IPS DF 19.7 (cell line): ENCODE measurements at places on chromosomes 5 and 9.
A peak's percentile ranks its signal among the peaks of the same experiment; 100 is the strongest.

GRCh38 chr5:177604116-177604521, 4.2 kb downstream of the B4GALT7 start:
- no peak for DNase-seq

DNA sequence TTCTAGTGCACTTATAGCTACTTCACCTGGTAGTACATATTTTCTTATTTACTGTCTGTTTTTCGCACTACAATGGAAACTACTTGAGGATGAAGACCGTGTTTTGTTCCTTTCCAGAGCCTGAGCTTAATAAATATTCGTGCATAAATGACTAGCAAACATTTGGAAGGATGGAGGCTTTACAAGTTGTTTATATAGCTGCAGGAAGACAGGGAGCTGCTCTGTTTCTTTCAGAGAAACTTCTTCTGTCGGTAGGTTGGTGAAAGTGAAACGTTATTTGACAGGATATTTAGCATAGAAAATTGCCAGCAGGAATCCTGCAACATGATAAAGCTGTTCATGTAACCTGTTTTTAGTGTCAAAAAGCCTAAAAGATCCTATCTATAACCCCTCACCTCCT, 210.6 kb downstream of the PCSK5 start:
- DNase-seq = no peak

DNA sequence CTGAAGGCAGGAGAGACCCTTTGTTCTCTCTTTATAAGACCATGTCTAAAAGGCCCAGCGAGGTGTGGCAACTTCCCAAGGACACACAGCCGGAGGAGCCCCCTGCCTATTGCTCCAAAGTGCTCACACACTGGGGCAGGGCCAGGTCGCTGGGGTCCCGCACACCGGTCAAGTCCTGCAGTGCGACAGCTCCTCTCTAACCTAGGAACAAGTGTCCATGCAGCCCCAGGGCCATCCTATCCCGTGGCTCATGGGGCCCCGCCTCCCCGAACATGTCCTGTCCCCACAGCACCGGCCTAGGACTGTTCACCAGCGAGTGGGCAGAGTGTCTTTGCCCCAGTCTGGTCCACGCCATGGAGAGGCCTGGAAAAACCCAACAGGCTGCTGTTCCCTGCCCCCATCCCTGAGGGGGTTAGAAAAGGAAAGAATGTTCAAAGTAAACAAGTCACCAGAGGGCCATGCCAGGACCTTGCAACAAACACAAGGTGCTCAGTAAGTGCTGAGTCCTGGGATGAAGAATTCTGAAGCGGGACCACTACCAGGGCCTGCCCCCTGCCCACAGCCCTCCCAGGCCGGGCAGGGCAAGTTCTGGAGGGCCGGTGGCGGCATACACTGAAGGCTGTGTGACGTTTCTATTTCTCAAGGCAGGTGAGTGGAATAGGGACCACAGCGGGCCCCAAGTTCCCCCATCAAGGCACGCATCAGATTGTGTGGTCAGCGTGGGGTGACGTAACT, 938 bp downstream of the NINJ1 start:
- DNase-seq = no peak

DNA sequence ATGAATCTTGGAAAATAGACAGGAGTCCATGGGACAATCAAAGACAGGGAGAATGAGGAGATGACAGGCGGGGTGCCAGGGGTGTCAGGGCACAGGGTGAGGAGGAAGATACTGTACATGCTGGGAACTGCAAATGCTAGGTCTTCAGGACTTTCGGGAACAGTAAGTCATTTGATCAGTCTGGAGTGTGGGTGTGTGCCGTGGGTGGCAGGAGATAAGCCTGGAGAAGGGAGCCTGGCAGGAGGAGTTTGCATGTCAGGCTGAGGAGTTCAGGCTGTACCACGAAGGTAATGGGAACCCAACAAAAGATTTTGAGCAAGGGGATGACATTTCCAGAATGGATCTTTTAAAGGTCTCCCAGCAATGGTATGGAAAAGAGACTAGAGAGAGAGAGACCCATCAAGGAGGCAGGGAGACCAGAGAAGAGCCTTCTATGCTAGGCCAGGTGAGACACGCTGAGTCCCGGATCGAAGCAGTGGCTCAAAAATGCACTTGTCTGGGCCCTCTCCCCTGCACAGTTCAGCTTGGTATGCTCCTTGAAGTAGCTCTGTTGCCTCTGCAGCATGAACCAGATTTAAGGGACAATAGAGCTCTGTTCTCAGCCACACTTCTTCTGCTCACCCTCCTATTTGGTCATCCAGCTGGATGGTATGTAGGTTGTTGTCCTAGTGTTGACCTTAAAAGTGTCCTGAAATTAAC, 77.0 kb upstream of the FER start:
- DNase-seq = no peak

DNA sequence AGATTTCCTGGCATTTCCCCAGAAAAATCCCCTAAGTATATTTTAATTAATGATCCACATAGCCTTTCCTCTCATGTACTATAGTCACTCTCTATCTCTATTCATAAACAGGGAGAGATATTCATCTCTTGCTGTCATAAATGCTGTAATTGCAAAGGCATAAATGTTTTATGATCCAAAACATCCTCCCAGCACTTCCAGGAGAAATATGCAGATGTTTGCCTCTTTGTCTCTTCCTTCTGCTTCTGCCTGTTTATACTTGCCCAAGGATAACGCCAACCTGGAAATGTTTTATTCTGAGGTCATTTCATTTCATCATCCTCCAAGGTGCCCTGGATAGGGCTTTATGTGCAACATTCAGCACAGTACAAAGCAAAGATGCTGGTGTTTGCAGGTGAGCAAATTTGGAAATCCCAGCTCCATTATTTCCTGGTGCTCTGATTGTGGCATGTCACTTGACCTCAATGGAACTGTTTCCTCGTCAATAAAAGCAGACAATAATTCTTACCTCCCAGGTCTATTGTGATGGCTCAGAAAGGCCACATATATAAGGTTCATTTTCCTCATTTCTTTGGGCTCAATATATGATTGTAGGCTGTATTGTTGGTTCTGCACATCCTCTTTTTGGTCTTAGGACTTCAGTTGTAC, 6.9 kb downstream of the TNFSF15 start:
- DNase-seq = no peak

DNA sequence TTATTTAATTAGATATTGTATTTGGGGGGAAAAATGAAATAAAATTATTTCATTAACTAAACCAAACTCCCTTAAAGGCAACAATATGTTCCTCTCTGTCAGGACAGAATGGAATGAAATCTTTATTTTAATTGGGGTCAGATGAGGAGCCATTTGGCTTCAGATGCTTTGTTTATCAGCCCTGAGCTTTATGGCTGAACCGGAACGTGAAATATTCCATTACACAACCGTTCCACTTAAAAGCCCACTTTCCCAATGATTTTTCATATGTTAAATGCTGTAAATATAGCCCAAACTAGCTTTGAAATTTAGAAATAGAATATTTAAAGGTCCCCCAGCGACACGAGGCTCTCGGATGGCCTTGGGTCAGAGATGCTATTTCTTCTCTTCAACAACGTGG, 149.5 kb downstream of the CRB2 start:
- DNase-seq = no peak

- no peak for DNase-seq
Observed at GRCh38 chr5:72448368-72448767, 58.8 kb downstream of the ZNF366 start.

DNA sequence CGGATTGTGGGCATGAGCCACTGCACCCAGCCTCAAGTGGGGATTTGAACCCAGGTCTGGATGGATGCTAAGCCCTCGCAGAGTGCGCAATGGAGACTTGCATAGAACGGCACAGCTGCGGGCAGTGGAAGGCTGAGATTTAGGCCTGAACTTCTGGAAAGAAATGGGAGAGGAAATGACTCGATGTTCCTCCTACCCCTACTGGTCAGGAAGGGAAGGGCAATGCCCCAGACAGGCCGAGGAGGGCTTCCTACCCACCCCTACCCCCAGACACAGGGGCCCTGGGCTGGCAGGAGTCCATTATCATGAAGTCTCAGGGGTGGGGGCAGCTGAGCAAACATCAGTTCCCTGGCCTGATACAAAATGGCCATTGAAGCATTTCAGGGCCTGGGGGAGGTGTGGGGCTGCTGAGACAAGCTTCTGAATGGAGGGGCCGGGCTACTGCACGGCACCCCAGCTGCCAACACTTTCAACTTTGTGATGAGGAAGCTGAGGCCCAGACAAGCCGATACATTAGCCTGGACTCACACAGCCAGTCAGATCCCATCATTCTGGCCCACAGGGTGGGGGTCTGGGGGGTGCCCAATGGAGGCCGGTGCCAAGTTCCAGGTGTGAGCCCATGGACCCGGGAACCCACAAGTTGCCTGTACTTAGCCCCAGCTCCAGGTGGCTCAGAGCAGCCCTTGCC, 13.5 kb upstream of the WDR38 start:
- no peak for DNase-seq

- no peak for DNase-seq
Observed at GRCh38 chr5:78690253-78690972, 41.8 kb upstream of the LHFPL2 start.

DNA sequence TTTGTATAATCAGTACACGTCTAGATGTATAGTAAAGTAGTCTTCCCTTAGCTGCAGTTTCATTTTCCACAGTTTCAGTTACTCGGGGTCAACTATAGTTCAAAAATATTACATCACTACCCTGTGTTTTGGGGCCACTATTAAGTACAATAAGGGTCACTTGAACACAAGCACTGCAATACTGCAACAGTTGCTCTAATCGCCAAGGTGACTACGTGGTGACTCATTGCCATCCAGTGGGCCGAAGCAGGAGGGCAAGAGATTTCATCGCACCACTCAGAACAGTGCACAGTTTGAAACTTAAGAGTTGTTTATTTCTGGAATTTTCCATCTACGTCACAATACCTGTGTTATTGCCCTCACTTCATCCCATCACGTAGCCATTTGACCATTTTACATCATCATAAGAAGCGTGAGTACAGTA, at the start of gene ARL14EPL:
ARL14EPL (plus strand) TSS at position 379 of the 424 bp plus-strand sequence. CDS start 18,994 bp downstream, outside the sequence.
- DNase-seq = peak; percentile 9

- DNase-seq = no peak
Observed at GRCh38 chr9:95211028-95211427, 106.5 kb downstream of the FANCC start.

DNA sequence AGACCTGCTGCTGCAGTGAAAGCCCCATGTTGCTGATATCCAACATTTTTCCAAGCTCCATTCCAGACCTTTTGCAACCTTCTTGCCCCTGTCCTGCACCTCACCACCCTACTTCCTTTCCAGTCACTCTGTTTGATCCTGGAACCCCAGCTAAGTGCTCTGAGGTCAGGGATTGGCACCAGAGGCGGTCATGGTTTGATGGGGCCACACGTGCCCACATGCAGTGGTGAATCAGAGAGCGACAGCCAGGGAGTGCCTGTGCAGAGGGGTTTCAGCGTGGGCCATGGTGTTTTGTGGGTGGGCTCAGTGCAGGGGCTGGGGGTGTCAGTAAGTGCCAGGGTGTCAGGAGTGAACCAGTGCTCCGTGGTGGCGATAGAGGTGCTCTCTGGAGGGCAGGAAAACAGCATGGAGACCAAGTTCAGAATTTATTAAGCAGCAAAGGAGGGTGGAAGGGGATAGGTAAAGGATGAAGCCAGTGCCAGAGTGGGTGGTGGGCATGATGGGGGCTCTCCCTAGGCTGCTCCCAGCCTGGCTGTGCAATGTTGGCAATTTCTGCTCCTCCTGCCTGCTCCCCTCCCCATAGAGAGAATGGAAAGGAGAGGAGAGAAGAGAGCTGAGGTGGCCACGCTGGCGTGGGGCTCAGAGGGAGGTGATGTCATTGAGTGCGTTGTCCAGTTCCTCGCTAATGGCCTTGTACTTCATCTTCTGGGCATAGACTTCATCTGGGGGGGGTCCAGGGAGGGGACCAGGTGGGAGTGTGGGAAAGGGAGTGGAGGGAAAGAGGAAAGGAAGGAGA, 7.0 kb downstream of the TPM2 start:
- no peak for DNase-seq

- no peak for DNase-seq
Observed at GRCh38 chr9:79664375-79664831, 92.6 kb downstream of the TLE4 start.

DNA sequence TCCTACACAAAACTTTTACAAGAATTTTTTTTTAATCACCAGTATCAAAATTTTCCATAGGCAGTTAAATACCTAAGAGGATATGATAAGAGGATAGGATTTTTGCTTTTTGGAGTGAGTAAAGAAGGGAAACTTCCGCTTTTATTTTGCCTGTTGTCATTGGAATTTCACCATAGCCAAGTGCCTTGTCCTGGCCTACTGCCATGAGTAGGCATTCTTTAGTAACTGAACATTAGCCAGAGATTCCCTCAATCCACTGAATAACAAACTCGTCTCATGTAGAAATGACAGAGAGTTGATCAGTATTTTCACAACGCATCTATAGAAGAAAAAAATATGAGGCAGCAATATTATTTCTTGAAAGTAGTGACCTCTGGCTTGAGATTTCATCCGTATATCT, 289.6 kb upstream of the ADAMTSL1 start:
- no peak for DNase-seq

DNA sequence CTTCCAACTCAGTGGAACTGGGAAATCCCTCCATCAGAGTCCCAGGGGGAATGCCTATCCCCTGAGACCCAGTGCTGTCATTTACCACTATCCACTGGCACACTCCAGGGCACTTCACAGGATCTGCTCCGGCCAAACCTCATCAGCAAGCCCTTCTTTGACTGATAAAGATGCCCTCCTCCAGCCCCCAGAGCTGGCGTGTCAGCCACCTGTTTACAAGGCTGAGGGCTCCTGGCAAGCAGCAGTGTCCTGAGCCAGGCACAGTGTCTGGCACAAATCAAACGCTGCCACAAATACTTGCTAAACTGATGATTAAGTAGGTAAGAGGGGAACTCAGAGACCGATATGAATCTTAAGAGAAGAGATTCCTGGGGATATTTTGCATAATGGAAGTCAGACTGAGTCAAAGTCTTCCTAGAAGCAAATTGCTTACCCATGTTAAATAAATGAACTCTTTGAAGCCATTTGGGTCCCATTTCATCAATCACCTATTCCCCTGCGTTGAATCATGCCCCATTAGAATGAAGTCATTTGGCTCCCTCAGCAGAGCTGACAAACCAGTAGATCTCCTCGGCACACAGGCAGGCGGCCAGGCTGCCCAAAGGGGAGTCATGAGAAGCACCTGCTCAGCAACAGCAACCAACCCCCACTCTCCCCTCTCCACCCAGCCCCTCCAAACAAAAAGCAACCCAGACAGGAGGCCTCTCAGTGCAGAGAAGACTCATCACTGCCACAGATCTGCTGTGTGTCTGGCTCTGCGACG, 97.4 kb downstream of the CDK5RAP2 start:
- DNase-seq = no peak

- DNase-seq = no peak
Observed at GRCh38 chr5:173243831-173244305, 8.9 kb upstream of the NKX2-5 start.
